Mesenchymal stem cell (in vitro differentiated cells and primary cell): ENCODE measurements at places on chromosomes 16 and 17.

GRCh38 chr16:81602792-81603191 is 158.2 kb downstream of the CMIP start:
- DNase-seq, result no peak

DNA sequence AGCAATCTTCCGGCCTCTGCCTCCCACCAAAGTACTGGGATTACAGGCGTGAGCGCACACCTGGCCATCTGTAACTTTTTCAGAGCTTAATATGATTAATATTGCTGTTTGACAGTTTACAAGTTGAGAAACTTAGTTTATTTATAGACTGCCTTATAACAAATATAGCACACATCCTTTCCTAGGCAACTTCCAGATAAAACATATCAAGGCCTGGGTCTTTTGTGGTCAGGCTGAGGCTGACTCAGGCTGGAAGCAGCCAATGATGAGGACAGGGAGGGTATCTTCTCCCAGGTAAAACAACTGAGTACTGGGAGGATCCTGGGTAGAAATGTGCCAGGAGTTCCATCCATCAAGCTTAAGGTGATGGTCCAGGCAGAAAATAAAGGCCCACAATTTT is 16.2 kb downstream of the LUC7L start:
- DNase-seq, result no peak

GRCh38 chr16:14635395-14636165 is 2.8 kb downstream of the BFAR start:
- no peak for DNase-seq

GRCh38 chr17:16877099-16877498 is 94.8 kb downstream of the TNFRSF13B start:
- DNase-seq, result no peak

- no peak for DNase-seq
Observed at GRCh38 chr17:12068946-12069345, 48.3 kb downstream of the MAP2K4 start.
